ENCODE measurements at places on chromosomes 1 and 21.

GRCh38 chr1:43716559-43717281, 9.4 kb downstream of the ST3GAL3 start:
- DNase-seq = no peak

GRCh38 chr21:42988236-42988965, 14.0 kb downstream of the PKNOX1 start:
- DNase-seq = no peak

GRCh38 chr1:226826479-226827261, 43.7 kb upstream of the PSEN2 start:
- DNase-seq = no peak

- no peak for DNase-seq
Observed at GRCh38 chr1:22292011-22292788, 149.3 kb upstream of the WNT4 start.

DNA sequence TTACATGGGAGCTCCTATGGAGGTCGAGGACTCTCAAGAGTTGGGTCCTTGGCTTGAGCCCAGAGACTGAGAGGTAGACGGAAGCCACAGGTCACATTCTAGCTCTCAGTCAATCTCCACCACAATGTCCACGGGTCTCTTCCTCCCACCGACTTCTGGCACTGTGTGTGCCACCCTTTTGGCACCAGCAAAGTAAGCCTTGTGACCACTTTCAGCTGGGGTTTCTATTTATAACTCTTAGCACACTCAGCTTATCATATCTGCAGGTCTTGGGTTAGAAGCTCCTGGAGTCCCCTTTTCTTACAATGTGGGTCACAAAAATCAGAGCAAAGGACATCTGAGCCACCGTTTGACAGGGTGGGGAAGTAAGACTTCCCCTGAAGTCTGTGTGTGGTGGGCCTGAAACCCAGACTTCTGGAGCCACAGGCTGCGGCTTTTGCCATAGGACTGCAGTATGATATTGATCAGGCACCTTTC, 28.3 kb downstream of the NCMAP start:
- no peak for DNase-seq

GRCh38 chr1:14742181-14742980, 143.9 kb downstream of the KAZN start:
- no peak for DNase-seq

DNA sequence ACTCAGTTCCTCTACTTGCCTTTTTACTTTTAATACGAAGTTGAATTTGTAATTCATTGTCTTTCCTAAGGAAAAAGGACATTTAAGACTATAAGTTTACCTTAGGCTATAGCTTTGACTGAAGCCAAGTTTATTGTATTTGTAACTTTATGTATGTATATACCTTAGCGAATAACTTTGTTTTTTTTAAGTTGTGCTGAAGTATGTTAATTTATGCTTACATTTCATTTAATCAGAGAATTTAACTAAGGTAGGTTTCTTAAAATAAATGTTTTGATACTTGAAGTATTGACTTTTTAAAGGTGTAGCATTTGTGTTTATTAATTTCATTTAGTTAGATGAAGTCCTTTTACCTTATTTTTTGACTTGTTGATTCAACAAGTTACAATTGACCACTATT, 55.2 kb upstream of the TPTE start:
- no peak for DNase-seq

GRCh38 chr1:46830665-46831322, 31.9 kb downstream of the CYP4B1 start:
- no peak for DNase-seq

DNA sequence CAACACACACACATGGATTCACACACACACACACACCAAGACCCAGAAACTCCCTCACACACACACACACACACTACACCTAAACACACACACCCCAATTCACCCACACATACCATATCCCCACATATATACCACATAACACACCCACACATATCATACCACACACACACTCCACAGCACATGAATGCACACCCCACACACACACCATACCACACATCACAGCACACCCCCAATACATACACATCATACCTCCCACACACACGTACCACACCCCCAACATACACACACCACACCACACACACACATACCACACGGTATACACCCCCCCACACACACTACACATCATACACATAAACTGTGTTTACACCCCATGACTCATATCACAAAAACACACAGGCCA, 80.0 kb downstream of the DMRTB1 start:
- DNase-seq = no peak

- no peak for DNase-seq
Observed at GRCh38 chr1:82110366-82111254, 309.9 kb downstream of the ADGRL2 start.

DNA sequence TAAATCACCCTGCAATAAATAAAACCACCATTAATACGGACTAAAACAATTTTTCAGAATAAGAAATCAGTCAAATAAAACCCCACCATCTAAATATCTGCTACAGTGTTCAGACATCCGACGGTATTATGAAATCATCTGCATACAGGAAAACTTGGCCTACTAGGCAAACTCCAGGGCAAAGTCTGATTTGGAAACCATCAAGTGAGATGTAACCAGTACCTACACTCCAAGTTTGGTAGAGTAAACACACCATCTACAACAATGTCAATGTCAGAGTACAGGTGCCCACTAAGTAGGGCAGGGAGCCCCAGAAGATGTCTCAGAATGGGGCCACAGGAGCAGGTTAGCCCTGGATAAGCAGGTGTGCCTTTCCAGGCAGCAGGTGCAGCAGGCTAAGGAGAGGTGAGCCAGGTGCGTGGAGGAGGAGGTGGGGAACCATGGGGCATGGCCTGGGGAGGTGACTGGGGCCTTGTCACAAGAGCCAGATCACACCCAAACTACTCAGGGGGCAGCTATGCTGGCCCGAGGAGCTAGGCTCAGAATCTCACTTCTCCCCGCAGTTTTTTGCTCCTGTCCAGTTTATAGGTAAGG, 59.6 kb downstream of the CAPZB start:
- no peak for DNase-seq

DNA sequence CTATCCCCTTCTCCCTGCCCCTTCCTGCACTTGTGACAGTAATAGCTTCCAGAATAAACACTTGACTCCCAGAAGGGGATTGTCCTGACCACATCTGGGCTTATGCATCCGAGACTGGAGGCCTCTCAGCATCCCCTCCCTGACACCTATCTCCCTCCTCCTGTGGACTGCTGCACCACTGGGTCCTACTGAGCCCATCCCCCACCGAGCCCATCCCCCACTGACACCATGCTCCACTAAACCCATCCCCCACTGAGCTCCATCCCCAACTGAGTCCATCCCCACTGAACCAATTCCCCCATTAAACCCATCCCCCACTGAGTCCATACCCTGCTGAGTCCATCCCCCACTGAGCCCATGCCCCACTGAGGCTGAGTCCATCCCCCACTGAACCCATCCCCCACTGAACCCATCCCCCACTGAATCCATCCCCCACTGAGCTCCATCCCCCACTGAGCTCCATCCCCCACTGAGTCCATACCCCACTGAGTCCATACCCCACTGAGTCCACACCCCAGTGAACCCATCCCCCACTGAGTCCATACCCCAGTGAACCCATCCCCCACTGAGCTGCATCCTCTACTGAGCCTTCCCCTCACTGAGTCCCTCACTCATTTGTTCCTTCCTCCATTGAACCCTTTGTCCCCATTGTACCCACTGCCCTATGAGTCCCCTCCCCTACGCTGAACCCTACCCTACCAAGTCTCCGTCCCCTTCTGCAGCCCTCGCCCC, 5.6 kb downstream of the PDZK1IP1 start:
- no peak for DNase-seq

GRCh38 chr1:151934048-151934493, 24.8 kb upstream of the THEM4 start:
- DNase-seq = peak; percentile 26

GRCh38 chr1:102588536-102588935, 519.8 kb downstream of the COL11A1 start:
- no peak for DNase-seq

GRCh38 chr1:98296681-98297080, 364.8 kb upstream of the SNX7 start:
- DNase-seq = no peak

GRCh38 chr1:54566438-54567141, 18.6 kb downstream of the ACOT11 start:
- DNase-seq = no peak

GRCh38 chr1:27662707-27663393, 9.1 kb downstream of the IFI6 start:
- DNase-seq = peak; percentile 84

DNA sequence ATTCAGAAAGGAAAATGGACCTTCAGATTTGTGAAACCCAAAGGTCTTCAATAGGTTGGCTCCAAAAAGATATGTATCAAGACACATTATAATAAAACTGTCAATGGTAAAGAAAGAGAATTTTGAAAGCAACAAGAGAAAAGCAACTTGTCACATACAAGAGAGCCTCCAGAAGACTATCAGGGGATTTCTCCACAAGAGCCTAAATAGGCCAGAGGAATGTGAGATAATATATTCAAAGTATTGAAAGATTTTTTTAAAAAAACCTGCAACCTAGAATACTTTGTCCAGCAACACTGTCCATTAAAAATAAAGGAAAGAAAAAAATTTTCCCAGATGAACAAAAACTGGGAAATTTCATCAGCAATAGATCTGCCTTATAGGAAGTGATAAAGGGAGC, 869.6 kb upstream of the ADGRL2 start:
- DNase-seq = no peak

- DNase-seq = no peak
Observed at GRCh38 chr1:14788080-14788479, 189.6 kb downstream of the KAZN start.

GRCh38 chr21:25901330-25901979, 166.7 kb downstream of the GABPA start:
- DNase-seq = no peak

GRCh38 chr1:201404055-201404454, 4.9 kb upstream of the LAD1 start:
- no peak for DNase-seq
